ENCODE measurements at places on chromosomes 2 and 18.

GRCh38 chr2:57834666-57835065 lies 211.9 kb upstream of the VRK2 start:
- no peak for DNase-seq

DNA sequence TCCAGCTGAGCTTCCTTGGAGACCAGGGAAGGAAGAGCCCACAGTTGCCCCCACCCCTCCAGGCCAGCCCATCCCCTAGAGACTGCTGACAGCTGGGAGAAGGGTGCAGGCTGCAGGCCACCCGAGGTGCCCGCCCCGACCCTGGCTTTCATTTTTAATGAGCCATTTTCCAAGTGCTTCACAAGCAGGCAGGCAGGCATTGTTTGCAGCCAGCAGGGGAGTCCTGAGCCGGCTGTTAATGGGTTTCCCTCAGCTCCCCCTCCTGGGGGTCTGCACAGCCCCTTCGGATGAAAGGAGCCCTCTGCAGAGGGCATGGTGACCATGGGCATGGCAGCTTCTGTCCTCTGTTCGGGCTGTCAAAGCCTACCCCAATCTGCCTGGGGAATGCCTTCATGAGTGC lies 94.5 kb downstream of the ZBTB7C start:
- peak; percentile 77 for DNase-seq

DNA sequence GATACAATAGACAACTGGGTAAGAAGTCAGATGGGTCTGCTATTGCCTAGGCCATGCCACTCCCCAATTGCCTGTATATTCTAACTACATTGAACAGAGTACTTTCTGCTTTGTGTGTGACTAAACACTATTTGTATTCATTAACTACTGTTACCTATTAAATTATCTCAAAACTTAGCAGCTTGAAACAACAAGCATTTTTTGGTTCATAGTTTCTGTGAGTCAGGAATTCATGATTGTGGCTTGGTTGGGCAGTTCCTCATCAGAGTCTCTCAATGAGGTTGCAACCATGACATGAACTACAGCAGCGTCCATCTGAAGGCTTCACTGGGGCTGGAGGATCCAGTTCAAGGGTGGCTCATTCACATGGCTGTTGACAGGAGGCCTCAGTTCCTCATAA lies 205.7 kb downstream of the EN1 start:
- DNase-seq = no peak

GRCh38 chr2:2733818-2734217 lies 402.7 kb upstream of the MYT1L start:
- DNase-seq = no peak

DNA sequence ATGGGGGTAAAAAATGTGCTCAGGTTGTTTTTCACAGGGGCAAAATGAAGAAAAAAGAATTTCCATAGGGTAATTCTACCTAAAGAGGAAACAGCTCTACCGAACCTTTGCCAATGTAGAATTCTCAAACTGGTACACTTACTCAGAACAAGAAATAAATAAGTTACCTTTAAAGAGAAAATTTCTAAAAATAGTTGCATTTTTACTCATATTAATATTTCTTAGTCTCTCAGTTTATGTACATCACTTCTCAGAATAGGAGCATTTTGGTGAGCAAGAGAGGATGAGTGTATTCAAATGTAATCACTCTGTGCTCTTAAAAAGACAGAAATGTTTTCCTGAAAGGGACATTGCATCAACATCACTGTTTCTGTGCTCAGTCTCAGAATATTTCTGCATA lies 574.7 kb upstream of the SLC8A1 start:
- no peak for DNase-seq

GRCh38 chr2:38602732-38603401 lies at the start of gene HNRNPLL:
Gene HNRNPLL (minus strand): TSS chr2:38602928. CDS start chr2:38602626, 302 bp downstream.
- peak; percentile 95 for DNase-seq

- no peak for DNase-seq
Measured at GRCh38 chr2:64967601-64968000, 21.6 kb upstream of the SLC1A4 start.

GRCh38 chr2:195121341-195121740 lies 535.7 kb upstream of the SLC39A10 start:
- no peak for DNase-seq

- no peak for DNase-seq
Measured at GRCh38 chr2:99710721-99711120, 220.9 kb upstream of the REV1 start.

GRCh38 chr2:46329803-46330775 lies 32.9 kb downstream of the EPAS1 start:
- DNase-seq = no peak

DNA sequence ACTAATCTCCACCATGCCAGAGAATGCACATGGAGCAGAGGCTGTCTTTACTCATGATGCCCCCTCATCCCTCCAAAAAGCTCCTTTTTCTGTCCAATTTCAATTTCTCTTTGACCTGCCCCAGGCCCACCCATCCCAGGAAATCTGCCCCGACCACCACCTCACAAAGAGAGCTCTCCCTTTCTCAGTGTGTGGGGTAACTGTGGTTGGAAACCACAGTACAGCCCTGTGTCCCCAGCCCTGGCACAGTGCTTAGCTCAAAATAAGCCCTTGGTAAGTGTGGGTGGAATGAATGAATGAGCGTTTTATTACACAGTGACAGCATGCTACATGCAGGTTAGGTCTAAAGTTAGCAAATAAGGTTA lies 43.7 kb upstream of the CAB39 start:
- no peak for DNase-seq

- DNase-seq = no peak
Measured at GRCh38 chr18:69697069-69697468, 250.6 kb downstream of the CD226 start.
